ENCODE measurements at places on chromosomes 1 and 21. TPM values are rescaled to one million over a fixed set of nuclear protein-coding genes. Genes with fewer than 3 reads are reported as not detected.

GRCh38 chr1:158098256-158098655 is 82.4 kb upstream of the CD1D start:
- DNase-seq, result no peak

DNA sequence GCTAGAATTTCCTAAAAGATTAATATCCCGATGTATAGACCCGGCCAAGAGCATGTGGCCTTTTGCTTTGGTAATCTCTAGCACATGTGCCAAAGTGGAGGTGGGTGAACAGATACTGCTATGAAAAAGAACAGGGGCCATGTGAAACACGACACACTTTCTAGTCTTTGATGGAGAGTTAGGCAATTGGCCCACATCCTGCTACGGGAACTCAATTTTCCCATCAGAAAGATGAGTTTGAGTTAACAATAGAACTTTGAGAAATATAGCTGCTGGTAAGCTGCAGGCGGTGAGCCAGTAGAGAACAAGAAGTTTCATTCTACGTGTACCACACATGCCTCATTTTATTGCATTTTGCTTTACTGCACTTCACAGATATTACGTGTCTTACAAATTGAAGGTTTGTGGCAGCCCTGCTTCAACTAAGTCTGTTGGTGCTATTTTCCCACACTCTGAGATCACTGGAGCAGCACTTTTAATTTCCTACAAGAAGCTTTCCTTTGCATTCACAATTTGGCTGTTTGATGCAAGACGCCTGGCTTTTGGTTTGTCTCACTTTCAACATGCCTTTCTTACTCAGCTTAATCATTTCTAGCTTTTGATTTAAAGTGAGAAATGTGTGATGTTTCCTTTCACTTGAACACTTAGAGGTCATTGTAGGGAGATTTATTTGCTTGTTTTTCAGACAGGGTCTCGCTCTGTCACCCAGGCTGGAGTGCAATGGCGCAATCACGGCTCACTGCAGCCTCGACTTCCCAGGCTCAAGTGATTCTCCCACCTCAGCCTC is 46.3 kb downstream of the HTR6 start:
- no peak for DNase-seq

DNA sequence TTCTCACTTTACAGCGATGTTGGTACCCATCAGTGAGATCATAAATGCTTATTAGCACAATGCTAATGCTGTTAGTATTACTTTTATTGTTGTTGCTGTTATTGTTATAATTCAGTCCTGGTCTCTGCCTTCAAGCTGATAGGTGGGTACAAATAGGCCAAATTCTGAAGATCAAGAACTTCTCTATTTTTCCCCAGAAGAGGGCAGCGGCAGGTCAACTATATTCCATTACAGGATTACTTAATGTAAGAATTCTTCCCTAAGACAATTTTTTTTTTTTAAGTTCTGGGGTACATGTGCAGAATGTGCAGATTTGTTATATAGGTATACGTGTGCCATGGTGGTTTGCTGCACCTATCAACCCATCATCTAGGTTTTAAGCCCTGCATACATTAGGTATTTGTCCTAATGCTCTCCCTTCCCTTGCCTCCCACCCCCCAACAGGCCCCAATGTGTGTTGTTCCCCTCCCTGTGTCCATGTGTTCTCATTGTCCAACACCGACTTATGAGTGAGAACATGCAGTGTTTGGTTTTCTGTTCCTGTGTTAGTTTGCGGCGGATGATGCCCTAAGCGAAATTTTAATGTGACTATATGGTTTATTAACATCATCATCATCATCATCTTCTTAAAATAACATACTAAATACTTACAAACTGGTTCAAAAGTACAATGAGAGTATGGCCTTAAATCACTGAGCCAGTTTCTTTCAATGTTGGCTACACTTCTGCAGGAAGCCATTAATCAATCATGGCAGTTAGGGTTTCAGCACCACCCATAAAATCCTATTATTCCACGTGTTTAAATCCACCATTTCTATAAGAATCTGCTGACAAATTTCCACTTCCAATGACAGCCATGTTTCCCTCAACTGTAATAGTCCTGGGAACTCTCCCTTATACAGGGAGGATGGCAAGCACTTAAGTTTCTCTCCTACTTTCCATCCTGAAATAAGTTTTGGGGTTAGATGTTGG is 19.2 kb downstream of the SLC19A2 start:
- peak; percentile 48 for DNase-seq

GRCh38 chr21:35026153-35026500 is 23.0 kb downstream of the RUNX1 start:
- DNase-seq, result no peak

- DNase-seq, result no peak
Observed at GRCh38 chr21:45094412-45094811, 20.0 kb downstream of the ADARB1 start.

- no peak for DNase-seq
Observed at GRCh38 chr1:156708218-156708661, 2.9 kb upstream of the CRABP2 start.

GRCh38 chr1:19955534-19956170 is 23.8 kb downstream of the PLA2G2A start:
- no peak for DNase-seq

Gene AADACL3
- not detected for total RNA-seq

- peak; percentile 52 for DNase-seq
Observed at GRCh38 chr1:215076322-215076721, 6.2 kb upstream of the KCNK2 start.

DNA sequence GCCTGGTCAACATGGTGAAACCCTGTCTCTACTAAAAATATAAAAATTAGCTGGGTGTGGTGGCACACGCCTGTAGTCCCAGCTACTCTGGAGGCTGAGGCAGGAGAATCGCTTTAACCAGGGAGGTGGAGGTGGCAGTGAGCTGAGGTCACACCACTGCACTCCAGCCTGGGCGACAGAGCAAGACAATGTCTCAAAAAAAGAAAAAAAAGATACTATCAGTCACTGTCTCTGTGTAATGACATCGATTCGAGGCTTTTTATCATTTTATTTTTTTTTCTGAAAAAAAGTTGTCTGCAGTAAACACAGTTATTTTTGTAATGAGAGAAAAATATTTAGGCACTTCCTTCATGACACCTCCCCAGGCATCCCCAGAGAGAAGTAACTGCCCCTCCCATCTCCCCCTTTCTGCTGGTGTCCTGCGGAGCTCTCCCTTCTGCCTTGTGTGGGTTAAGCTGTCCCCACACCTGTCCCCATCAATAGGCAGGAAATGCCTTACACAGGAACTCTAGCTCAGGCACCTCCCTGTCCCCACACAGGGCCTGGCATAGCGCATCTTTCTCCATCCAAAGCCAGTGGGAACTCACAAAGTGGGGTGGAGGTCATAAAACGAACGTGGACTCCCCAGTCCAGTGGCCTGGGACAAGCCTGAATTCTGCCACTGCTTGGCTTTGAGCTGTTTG is 132.0 kb downstream of the SYF2 start:
- DNase-seq, result no peak

Data from HFFc6 (cell line).